ENCODE measurements at places on chromosomes 16 and 17.

- DNase-seq = no peak
These were observed 762 bp upstream of the BAIAP3 start for GRCh38 chr16:1332618-1333148.

DNA sequence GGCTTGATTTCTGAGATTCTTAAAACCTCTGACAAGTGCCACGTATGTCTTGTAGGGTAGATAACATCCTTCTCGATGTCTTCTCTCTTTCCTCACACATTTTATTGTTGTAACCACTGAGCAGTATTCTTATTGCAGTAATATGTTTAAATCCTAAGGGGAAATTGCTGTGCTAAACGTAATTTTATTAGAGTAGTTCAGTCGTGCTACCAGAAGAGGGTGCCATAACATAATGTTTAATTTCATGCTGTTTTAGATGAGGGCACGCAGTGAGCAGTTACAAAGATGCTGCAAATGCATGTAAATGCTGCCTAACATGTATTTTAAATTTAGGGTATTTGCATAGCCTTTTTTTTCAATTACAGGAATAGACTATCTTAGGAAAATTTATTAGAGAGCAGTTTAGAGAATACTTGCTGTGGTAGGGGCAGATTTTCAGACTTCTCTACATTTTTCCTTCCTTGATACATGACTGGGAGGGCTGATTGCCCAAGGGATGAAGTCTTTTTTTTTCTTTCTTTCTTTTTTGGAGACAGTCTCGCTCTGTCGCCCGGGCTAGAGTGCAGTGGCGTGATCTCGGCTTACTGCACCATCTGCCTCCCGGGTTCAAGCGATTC is 51.7 kb downstream of the GAN start:
- no peak for DNase-seq

GRCh38 chr17:49994085-49995054 is 654 bp downstream of the DLX3 start:
- DNase-seq = no peak

DNA sequence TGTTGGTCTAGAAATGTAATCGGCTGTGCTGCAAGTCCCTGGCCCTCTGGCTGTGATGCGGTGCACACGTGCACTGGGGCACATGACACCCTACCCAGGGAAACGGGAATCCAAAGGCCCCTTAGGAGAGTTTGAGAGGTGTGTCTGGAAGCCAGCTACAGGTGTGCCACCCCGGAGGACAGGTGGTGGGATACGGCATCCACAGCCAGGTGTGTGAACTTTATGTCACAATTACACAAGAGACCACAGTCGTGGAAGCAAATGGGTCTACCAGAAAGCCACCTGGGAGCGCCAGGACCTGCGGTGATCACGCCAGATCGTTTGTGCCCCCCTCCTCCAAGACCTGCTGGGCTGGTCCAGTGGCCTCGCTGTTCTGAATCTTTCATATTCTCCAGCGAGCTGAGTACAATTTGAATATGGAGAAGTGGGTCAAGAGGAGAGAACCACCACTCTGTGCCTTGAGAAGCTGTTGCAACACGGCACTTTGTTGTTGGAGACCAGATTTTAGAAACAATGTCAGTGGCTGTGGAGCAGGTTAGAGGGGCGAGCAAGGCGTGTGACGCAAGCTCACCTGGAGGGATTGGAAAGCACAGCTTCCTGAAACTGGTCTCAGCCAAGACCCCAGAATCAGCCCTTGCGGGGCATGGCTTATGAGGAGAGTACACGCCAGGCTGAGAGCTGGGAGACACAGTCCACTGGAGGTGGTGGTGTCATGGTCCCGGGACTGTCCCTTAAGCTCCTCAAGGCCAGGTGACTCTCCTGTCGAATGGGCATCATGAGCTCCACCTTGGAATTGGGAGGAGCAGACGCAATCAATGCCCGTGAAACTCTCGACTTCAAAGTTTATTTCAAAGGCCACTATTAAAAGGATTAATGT is 37.4 kb downstream of the COX4I1 start:
- no peak for DNase-seq

GRCh38 chr16:54817432-54817831 is 113.2 kb upstream of the IRX5 start:
- DNase-seq = no peak

- no peak for DNase-seq
These were observed at the start of gene TBX21 for GRCh38 chr17:47733047-47733673. TSS of gene TBX21 (plus strand) at chr17:47733236. CDS start at chr17:47733455, 219 bp downstream.

GRCh38 chr17:40580140-40580539 is 14.9 kb upstream of the CCR7 start:
- no peak for DNase-seq

DNA sequence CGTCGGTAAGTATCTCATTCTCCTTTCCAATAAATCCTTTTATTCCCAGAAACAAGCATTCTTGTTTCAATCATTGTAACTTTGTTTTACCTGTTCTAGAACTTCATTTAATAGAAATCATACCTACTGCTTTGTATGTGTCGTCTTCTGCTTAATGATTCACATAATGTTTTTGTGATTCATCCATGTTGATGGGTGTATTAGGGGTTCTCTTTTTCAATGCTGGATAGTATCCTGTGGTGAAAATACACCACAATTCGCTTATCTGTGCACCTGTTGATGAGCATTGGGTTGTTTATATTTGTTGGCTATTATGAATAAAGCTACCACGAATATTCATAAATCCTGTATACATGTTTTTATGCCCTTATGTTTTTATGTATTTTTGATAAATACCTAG is 703.2 kb downstream of the MAF start:
- no peak for DNase-seq

DNA sequence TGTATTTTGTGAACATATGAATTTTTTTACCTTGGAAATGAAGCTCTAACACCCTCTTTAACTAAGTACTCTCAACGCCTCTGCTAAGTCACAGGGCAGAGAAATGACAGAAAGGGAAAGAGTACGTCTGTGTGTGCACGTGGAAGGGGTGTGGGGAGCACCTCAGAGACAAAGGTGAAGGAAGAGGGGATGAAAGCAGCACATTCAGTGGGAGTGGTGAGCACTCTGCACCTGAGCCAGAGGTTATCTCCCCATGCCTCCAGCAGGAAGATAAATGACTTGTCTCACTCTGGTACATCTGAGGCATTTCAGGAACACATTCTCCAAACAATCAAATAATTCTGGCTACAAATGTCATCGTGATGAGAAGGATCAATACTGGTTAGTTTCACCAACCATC is 15.0 kb downstream of the GNA13 start:
- DNase-seq = no peak

DNA sequence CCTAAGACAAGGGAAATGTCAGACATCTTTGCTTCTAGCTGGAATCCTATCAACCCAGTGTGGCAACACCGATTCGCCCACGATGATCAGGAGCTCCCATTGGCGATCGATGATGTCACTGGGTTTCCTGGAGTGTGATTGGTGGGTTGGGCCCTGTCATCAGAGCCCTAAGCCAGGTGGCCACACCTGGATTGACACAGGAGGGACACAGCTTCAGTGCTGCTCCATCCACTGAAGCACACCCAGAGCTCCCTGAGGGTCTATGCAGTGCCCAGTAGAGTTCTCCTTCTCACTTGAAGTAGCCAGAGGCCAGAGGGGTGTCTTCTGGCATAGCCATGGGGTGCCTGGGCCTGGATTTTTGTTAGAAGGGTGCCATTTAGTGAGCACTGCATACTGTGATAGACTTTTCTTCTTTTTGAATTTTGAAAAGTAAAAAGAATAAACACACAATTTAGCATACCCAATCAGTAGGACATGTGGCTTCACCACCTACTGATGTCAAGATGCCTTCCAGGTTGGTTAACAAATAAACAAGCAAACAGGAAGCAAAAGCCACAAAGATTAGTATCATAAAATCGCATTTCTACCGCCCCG is 77.6 kb downstream of the CMIP start:
- no peak for DNase-seq

GRCh38 chr17:7038025-7038862 is 2.4 kb downstream of the SLC16A13 start:
- no peak for DNase-seq

DNA sequence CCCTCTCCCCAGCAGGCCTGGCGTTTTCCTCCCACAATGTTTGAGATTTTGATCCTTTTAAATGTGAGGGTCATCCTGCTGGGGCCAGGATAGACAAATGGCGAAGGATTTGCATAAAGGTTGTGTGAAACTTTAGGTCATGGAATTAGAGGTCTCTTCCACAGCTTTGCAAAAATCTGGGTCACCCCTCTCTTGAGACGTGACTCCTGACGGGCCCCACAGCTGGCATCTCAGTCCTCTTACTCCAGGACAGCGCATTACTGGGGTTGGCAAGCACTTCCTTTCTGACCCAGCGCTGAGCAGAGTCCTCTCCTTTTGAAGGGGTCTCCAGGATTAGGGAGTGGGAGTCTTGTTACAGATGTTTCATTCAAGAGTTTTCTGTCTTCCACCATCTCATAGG is 7.4 kb downstream of the ZNF629 start:
- DNase-seq = no peak

DNA sequence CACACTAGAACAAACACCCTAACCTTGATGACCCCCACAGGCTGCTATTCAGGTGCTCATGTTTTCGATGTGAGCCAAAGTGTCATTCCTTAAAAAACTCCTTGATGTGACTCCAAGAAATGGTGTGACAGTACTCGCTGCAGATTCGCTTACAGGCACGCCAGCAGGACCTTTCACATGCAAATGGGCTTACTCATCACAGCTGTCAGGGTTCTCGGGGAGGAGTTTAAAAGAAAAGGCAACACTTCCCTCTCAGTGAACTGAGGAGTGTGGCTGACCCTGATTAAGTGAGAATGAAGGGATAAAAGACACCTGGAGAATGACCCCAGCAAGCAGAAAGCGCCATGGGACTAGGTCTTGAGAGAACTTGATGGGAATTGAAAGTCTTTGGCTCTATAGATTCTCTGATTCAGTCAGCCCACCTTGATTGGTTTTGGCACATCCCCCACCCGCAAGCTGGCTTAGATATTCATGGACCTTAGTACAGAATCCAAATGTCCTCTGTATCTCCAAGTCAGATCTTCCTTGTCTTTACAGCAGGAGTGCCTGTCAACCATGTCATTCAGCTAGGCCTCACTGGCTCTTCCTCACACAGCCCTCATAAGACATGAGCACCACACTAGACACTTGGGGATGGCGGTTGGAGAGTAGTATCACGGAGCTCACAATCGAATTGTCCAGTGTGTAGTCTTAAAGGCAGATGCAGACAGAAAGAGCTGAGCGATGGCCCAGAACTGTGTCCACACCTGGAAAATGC is 82.6 kb downstream of the HIC1 start:
- DNase-seq = no peak

DNA sequence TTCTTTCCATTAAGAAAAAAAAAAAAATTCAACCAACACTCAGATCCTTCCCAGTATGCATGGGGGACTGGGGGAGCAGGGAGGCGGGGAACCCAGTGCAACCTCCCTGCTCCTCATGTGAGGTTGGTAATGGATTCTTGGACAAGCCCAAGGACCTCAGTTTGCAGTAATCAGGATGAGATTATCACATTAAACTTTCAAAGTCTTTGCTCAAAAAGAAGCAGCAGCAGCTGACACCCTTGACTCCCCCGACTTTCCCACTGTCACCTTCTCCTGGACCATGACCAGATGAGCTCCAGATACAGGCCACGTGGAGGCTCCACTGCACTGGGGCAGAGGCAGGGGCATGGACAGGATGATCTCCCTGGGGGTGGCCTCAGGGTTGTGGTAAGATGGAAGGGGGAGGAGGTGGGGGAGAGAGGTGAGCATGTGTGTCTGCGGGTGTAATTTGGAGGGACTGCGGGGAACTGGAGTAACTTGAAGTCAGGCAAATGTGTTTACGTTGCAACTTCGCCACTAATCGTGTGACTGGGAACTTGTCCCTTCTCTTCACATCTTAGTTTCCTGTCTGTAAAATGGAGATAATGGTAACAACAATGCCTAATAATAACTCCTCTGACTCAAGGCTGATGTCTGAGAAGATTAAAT is 19.8 kb downstream of the ZNF385C start:
- no peak for DNase-seq

GRCh38 chr17:9702914-9703780 is 57.8 kb downstream of the USP43 start:
- DNase-seq = no peak

GRCh38 chr16:2785101-2785991 is 2.0 kb downstream of the PRSS33 start:
- DNase-seq = no peak

DNA sequence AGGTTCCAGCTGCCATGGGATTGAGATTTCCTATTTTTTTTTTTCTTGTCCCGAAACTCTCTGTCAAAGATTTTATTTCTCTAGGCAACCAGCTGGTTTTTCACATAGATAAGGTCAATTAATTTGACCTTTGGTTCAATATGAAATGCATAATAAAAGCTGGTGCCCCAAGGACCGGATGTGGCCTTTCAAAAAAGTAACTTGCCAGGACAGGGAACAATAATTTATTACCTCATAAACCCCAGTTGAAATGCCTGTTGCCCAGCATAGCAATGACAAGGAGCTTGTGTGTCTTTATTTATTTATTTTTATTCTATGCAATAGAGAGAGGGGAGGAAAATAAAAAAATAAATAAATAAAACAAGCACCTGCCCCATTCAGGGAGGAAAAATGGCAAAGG is 472.7 kb downstream of the KCNJ2 start:
- no peak for DNase-seq

- no peak for DNase-seq
These were observed 317.6 kb downstream of the SEC14L1 start for GRCh38 chr17:77458202-77459017.

DNA sequence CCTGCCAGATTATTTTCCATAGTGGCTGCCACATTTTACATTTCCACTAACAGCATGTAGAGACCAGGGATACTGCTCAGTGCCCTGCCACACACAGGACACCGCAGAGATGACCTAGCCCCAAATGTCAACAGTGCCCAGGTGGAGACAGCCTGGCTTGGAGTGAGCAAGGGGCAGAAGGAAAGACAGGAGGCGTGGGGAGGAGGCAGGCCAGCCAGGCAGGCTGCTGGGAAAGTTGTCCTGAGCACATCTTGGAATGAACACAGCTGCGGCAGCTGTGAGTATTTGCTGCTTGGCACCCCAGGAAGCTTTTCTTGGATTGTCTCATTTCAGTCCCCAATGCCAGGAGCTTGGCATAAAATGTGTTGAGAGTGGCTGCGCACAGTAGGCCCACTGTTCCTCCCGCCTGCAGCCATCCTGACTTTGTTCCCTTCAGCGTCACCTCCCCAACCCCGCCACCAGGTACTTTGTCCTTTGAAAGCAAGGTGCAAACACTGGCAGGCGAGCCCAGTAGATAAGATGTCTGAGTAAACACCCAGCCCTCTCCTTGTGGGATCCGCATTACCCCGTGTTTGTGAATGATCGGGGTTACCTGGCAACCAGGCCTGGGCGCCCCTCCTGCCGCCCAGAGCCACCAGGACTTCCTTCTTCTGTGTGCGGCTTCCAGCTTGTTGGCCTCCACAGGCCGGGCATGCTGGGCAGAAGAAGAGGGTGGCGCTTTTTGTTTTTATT is 114.0 kb downstream of the CMIP start:
- DNase-seq = no peak

- no peak for DNase-seq
These were observed 141.4 kb downstream of the SOCS1 start for GRCh38 chr16:11114366-11115164.

DNA sequence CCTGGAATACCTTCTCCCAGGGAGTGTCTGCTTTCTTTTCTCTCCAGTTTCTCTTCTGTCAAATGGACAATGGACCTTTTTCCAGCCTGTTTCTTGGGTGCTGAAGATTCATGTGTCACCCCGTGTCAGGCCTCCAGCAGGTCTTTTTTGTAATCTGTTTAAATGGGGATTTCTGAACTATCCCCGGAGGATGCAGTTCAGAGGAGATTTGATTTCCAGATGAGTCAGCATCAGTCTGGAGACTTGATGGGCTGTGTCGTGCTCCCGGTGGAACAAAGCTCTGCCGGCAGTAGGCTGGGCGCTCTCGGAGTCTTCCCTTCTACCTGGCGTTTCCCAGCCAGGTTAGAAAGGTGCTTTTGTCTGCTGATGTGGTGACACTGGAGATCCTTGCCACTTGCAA is 440.6 kb downstream of the HS3ST3B1 start:
- DNase-seq = no peak

Measured in hippocampal formation (tissue), 2 donors.